ENCODE measurements at places on chromosomes 1 and 21.

DNA sequence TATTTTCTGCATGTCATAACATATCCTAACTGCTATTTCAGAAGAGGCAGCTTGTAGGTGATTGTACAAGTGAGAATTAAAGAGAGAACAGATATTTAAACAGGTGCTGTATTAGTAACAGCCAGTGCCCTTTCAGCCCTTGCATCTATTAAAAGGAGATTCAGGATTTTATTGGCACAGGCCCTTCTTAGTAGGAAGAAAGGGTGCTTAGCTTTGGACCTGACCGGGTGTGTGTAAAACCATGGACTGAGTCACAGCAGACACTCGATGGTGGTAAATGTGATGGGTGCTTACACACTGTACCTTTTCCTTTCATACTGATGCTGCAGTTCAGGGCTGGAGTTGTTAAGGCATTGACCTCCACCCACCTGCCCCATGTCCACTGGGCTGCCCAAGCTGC is 12.7 kb upstream of the CD101 start:
- peak; percentile 42 for DNase-seq

GRCh38 chr1:86640161-86640670 is 64.2 kb upstream of the SH3GLB1 start:
- DNase-seq, result no peak

DNA sequence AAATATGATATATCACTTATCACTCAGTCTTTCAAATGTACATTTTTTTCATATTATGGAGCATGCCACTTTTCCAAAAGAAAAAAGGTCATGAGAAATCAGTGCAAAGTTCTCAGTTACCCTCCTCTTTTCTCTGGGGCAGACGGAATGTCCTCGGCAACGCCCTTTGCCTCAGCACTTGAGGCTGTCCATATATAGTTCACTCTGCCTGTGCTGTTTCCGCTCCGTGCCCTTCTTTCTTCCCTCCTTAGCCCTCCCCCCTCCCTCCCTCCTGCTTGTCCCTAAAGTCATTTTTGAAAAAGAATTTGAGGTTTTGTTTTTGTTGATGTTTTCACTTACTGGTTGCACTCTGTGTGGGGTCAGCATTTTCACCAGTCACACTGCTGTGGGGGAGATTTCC is 5.4 kb downstream of the BARHL2 start:
- no peak for DNase-seq

DNA sequence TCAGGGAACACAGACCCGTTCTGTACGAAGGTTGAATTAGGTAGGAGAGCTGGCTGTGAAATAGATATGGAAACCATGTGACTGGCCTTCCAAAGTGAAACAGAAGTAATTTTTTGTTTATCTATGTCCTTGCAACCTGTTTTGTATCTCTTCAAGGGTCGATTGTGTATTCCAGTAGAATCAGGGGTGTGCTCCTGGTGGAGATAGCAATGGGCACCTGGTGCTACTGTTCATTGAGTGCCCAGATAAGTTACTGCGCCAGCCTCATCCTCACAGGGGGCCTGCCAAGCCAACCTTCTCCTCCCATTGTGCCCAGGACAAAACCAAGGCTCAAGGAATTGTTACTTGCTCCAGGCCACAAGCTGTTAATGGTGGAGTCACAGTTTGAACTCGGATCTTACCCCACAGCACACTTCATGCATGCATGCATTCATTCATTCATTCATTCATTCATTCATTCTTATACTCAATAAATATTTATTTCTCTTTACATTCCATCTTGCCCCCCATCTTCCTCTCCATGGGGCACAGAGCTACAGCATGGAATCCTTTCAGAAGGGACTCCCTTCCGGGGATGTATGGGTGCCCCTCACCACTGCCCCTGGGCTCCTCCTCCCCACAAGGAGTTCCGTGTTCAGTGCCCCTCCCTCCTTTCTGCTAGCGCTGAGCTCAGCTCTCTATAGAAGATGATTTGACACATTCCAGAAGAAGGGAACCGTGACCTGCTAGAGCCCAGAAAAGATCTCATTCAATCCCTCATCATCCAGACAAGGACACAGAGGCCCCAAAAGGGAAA is 24.0 kb downstream of the ADORA1 start:
- no peak for DNase-seq

- DNase-seq, result peak; percentile 97
Measured at GRCh38 chr1:23478896-23479665, 4.9 kb downstream of the ASAP3 start.

DNA sequence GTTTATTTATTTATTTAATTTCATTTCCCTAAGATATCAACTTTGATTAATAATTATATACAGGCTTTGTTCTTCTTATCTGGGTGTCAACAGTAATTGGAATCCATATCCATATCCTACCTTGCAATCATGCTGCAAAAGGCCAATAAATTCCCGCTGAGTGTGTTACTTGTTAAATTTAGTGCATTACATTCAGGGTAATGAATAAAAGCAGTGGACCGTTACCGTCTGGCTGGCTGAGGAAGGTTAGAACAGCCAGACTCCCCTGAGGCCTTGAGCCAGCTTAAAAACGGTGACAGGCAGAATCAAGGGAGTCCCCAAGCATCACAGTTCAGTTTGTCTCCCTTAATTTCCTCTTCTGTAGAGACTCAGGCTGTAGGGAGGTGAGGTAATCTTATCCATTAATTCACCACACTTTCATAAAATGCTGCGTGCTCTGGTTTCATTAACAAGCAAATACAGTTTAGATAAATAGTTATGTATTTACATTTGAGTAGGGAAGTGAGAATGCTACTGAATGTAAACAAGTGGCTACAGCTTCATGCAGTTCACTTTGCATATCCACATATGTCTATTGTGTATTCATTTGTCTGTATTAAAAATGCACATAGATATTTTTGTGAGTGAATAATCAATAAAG is 888.2 kb upstream of the CXADR start:
- no peak for DNase-seq

DNA sequence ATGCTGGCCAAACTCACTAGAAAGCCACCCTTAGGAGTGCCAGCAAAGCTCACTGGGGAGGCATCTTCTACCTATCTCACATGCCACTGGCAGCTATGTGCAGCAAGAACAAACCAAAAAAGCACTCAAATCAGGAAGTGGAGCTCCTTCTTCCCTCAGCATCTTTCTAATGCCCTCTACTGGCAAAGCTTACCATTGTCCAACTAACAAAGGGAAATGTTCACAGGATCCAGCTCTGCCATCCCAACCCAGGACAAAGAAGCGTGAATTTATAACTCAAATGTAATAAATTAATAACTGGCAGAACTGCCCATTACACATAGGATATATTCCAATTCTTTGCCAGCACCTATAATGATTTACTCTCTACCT is 38.9 kb downstream of the LEPR start:
- peak; percentile 54 for DNase-seq

- no peak for DNase-seq
Measured at GRCh38 chr21:46607636-46608035, 2.8 kb upstream of the S100B start.

GRCh38 chr1:9909234-9910046 is 629 bp downstream of the CTNNBIP1 start:
- peak; percentile 5 for DNase-seq

DNA sequence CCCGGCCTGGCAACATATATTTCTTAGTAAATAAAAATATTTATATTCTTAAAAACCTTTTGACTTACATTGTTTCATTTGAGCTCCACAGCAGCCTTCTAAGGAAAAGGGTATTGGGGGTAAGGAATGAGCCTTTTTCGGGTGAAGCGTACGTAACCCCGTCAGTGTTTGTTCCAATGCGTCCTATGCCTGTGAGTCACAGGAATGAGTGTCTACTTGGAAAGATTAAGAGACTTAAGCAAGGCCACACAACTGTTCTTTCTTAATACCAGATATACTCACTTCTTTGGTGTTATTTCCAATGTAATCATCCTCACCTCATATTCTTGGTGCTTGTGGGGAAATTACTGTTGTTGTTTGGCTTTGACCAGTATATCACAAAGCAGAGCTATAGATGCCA is 22.7 kb downstream of the WDTC1 start:
- peak; percentile 46 for DNase-seq

DNA sequence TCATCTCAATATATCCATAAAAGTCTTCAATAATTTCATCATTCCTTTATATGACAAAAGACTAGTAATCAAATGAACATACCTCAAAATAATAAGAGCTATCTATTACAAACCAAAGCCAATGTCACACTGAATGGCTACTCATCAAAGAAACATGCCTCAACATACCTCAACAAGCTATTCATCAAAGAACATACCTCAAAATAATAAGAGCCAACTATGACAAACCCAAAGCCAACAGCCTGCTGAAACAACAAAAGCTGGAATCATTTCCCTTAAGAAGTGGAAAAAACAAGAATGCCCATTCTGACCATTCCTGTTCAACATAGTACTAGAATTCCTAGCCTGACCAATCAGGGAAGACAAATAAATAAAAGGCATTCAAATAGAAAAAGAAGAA is 1373.7 kb downstream of the BRINP3 start:
- no peak for DNase-seq

- DNase-seq, result peak; percentile 46
Measured at GRCh38 chr1:200684015-200684414, 14.3 kb upstream of the DDX59 start.

GRCh38 chr1:172041742-172042141 is 200.4 kb downstream of the DNM3 start:
- peak; percentile 49 for DNase-seq

DNA sequence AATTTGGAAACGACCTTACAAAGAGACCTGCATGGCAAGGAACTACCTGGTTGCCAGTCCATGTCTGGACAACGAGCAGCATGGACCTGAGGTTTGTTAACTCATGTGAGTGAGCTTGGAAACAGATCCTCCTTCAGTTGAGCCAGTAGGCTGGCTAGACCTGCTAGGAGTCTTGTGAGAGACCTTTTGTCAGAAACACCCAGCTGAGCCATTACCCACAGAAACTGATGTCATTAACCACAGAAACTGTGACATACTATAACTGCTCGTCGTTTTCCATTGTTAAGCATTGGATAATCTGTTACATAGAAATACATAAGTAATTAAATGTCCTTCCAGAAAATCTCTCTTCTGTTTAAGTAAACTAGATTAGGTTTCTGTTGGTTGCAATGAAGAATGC is 211.1 kb upstream of the C21orf91 start:
- no peak for DNase-seq

All from fibroblast of mammary gland (primary cell).